ENCODE measurements at places on chromosomes 16 and 17.
A peak's percentile ranks its signal among the peaks of the same experiment; 100 is the strongest.

DNA sequence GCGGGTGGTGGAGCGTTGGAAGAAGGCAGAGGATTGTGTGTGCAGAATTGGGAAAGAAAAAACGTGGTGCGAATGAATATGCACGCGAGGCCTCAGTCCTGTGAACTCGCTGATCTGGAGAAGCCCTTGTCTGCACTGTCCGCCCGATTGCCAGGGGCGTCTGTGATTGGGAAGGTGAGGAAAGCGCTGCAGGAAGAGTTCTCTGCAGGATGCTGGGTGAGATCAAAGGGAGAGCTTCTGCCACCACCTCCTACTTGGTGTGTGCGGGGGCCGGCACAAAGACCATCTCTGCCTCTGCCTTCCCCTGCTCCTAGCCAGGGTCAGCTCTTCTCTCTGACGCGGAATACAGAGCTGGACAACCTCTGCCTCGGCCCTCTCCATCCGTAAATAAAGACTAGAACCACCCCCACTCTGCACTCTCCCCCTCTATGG is 841 bp upstream of the RAB5C start:
- no peak for ATAC-seq

GRCh38 chr16:83356266-83356665 is 451.5 kb upstream of the HSBP1 start:
- peak; percentile 82 for ATAC-seq

GRCh38 chr17:44655983-44656710 is at the start of gene MEIOC:
MEIOC (plus strand) TSS chr17:44656468; CDS start chr17:44656614, 146 bp downstream.
- ATAC-seq, result no peak

- ATAC-seq, result no peak
These were observed 114.9 kb downstream of the TRIM37 start for GRCh38 chr17:58991718-58992331.

- no peak for ATAC-seq
These were observed 4.4 kb downstream of the RNF135 start for GRCh38 chr17:30975042-30975820.

- no peak for ATAC-seq
These were observed 219.2 kb downstream of the SHISA9 start for GRCh38 chr16:13120557-13120956.
